ENCODE measurements at places on chromosomes 3 and 15.

DNA sequence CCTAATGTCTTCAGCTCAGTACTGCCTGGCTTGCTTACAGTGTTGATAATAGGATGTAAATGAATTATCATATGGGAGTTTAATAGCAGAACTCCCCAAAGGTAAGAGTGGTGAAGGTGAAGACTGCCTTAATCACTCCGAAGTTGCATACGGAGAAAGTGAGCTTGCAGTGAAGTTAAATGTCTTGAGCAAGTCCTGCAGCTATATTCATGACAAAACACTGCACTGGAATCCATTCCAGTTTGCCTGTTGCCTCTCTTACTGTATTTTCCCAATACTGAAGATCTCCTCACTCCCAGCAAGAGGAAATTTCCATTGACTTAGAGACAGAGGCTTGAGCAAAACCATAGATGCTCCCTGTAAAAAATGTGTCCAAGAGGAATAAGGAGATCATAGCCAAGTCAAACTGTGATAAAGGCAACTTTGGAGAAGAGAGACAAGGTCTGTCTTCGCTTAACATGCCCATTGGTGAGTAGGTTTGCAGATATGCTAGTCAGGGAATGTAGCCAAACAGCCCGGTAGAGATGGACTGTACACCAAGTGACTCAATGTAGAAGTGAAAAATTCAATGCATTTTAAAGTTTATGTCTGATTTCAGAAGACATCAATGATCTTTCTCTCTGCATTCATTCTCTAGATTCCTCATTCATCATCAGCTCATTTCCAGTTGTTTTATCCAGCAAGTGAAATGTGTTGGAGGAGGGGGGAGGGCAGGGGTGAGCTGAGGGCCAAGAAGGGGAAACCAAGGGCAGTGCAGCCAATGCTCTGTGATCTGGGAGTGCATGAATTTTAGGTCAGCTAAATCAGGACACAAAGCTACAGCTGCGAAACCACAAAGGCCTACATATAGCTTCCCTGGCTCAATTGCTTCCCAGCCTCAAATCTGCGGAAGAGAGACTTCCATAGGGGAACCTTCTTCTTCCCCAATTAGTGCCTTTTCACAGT is 667.1 kb upstream of the NR2F2 start:
- DNase-seq, result no peak

- no peak for DNase-seq
These were observed 231.2 kb upstream of the ARRDC4 start for GRCh38 chr15:97729270-97729669.

GRCh38 chr15:80071652-80072051 is 12.2 kb downstream of the ZFAND6 start:
- no peak for DNase-seq

DNA sequence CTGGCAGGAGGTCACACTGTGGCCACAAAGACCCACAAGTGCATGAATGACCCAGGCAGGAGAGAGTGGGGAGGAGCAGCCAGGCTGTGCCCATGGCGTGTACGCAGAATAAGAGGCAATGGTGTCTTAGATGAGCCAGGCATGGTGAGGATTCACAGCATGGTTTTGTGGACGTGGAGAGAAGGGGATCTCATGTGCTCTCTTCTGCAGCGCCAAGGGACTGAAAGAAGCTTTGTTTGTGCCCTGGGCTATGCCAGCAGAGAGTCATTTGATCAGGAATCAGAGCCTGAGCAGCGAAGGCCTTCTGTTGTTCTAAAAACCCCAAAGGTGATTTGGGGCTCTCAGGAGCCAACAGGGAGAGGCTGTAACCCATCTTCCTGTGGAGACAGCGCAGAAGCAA is 18.7 kb upstream of the RPP14 start:
- no peak for DNase-seq

DNA sequence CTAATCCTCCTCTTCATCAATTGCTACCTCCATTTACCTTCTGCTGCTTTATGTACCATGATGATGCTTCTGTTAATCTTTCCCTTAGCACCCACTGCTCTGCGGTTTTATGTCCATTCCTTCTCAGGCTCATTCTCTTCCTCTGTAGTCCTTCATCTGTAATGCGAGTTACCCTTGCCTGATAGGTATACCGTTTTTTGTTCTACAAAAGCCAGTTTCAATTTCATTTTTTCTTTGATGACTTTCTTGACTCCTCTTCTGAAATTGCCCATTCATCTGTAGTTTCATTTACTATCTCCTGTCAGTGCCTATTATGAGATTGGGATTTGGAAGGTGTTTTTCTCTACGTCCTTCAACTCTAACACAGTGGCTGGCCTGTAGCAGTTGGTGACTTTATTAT is 445.9 kb upstream of the ZNF717 start:
- DNase-seq, result no peak

- no peak for DNase-seq
These were observed 53.7 kb downstream of the PIK3CB start for GRCh38 chr3:138781012-138781470.

- no peak for DNase-seq
These were observed 7.7 kb downstream of the STAB1 start for GRCh38 chr3:52502808-52503350.

- no peak for DNase-seq
These were observed 594.0 kb upstream of the CCDC54 start for GRCh38 chr3:106783231-106783630.

DNA sequence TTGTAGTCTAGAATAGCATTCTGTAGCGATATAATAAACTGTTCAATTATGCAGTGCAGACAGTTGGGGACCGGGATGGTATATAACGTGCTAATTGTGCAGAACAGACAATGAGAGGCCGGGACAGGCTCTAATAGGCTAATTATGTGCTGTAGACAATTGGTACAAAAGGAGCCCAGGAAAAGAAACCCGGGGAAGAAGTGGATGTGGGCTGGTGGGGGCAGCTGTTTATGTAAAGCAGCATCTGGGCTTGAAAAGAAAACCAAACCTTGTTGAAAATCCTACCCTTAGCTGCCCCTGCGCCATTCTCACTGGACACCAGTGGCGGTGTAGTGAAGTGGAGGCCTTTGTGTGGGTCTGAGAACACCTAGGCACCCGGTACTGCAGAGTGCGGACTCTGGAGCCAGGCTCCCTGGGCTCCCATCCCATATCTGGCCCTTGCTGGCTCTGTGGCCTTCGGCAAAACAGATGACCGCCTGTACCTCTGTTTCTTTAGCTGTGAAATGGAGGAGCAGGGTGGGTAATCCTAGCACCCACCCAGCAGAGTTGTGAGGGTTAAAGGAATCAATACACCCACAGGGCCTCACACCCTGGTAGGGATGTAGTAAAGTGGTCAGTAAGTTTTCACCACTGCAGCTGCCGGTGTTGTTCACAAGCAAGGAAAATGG is 51.5 kb downstream of the CMTM6 start:
- DNase-seq, result no peak

GRCh38 chr3:164132878-164133277 is 945.4 kb downstream of the SI start:
- no peak for DNase-seq

DNA sequence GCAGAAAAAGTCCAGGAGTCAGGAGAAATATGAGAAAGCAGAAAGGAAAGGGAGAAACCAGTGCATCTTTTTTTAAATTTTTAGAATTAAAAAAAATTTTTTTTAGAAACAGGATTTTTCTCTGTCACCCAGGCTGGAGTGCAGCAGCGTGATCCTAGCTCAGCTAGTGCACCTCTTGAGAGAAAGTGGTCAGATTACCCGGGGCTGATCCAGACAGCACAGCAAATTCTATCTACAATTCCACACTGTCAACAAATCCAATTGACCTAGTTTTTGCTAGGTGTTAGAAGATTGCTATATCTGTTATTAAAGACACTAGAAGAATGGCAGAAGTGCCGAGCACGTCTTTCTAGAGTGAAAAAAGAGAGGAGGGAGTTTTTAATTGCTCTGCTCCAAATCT is 117.3 kb downstream of the RFTN1 start:
- DNase-seq, result no peak

- no peak for DNase-seq
These were observed 45.8 kb downstream of the CDC25A start for GRCh38 chr3:48142316-48142870.

- no peak for DNase-seq
These were observed at the start of gene BTLA for GRCh38 chr3:112498914-112499711. TSS of gene BTLA (minus strand) at chr3:112499472. CDS start at chr3:112499358, 114 bp downstream.

GRCh38 chr15:58520464-58520863 is 88.7 kb downstream of the LIPC start:
- DNase-seq, result no peak

DNA sequence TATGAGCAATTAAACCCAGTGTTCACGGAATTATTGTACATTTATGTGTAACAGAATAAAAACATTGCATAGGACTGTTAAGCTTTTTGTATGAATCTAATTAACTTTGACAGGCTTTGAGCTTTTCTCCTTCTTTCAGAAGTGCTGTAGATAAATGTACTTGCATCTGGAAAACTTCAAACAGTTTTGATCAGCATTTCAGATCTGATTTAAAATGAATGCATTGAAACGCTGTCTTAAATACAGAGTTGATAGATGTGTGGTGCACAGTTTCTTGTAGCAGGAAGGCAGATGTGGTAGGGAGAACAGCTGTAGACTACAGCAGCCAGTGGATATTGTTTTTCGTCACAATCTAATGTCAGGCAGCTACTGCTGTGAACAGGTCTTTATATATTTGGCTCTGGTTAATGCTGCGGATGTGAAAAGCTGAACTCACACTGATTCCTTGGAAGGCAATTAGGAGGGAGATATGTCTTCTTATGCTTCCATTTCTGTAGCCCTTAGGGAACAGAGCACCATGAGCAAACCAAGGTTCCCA is 193.8 kb upstream of the GOLIM4 start:
- no peak for DNase-seq

- no peak for DNase-seq
These were observed 21.0 kb downstream of the C2CD4A start for GRCh38 chr15:62087671-62088352.

DNA sequence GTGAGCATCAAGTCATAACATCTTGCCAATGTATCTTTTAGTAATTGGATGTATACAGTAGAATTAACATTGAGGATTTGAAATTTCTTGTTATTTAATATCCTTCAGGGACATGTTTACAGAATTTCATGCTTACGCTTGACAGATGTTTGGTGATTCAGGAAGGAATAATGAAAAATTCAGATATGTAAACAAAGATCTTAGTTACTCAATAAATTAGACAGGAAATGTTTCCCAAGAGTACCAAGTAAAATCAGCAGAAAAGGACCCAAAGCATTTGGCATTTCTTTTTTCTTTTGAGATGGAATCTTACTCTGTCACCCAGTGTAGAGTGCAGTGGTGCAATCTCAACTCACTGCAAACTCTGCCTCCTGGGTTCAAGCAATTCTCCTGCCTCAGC is 4.7 kb upstream of the COL6A5 start:
- no peak for DNase-seq
